ENCODE measurements at places on chromosomes 4 and X.

DNA sequence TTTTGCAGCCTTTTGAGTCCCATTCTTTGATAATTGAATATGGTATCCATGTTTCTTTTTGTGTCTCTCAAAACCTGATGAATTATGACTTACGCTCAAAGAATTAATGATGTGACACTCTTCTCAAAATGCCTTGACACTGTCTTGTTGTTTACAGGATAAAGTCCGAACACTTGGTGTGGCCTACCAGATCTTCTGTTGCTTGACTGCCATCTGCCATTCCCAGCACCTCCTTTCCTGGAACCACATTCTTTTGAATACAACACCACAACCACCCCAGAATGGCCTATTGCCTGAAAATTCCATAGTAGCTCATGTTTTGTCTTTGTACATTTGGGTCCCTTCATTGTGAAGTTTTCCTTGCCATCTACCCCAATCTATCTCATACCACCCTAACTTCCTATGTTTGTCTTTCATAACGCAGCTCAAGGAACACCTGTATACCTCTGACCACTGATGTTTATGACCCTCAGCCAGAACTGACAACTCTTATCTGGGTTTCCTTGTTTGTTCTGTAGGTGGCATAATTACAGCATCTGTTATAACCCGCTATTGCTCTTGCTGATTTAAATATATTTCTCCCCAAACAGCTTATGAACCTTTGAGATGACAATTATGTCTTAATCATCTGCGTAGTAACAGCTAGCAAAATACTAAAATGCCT, 991.3 kb downstream of the RAB28 start:
- no peak for DNase-seq

GRCh38 chr4:155614111-155614762, 52.4 kb upstream of the GUCY1A1 start:
- DNase-seq: no peak

DNA sequence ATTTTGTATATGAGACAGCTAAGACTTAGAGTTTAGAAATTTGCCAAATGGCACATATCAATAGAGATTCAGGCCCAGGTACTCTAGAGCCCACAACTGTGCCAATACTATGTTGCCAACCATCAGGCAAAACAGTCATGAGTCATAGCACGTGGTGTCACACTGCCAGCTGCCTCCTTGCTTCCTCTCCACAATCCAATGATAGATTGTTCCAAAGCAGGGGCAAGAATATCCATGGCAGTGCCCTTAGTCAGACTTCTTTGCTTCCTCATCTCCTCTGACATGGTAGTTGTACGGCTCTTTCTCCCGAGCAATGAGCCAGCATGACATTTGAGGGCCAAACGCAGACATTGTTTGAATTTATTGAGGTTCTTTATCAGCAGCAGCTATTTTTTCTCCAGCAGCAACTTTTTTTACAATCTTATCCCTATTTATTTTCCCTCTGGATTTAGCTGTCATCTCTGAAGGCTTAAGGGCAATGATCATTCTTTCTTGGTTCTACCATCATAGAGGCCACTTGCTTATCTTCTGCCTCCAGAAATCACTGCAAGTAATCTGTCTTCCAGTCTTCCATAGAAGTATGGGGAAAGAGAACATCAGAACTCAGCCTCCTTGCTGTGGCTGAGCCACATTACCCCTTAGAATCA, 169.7 kb downstream of the COL4A6 start:
- DNase-seq: no peak

DNA sequence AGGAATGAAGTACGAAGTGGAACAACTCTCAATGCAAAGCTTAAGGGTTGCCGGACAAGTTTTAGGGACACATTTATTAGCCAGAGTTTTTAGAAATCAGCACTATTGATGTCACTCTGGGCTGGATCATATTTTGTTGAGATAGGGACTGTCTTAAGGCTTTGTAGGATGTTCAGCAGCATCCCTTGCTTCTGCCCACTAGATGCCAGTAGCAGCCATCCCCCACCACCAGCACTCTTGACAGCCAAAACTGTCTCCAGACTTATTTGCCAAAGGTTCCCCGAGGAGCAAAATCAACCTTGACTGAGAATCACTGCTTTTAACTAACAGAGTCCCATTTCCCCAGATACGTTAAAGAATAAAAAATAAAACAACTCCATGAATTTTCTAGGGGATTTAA, 1497.3 kb downstream of the STIM2 start:
- peak; percentile 34 for DNase-seq

GRCh38 chrX:154381271-154381670, 2.2 kb downstream of the EMD start:
- DNase-seq: no peak

DNA sequence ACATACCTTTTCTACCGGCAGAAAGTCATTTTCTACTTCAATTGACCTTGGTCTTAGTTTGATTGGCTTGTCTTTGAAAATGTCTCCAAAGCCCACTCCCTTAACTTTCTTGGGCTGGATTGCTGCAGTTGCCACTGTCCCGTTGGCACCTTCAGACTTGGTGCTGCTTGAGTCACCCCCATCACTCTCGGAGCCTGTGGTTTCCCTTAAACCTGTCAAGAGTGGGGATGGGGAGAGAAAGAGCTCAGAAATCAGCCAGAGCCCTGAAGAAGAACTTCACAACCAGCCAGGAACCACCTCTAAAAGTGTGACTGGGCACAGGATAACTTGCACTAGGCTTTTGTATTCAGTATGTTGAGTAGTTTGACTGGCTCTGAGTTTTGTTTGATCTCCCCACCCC, 168.5 kb upstream of the MAP3K15 start:
- DNase-seq: no peak

GRCh38 chrX:115214151-115214550, 19.7 kb downstream of the LRCH2 start:
- DNase-seq: no peak

All from fibroblast of skin of abdomen (primary cell).